ENCODE measurements at places on chromosomes 12 and 14.

- DNase-seq, result no peak
Measured at GRCh38 chr12:104353012-104353981, 49.8 kb downstream of the EID3 start.

DNA sequence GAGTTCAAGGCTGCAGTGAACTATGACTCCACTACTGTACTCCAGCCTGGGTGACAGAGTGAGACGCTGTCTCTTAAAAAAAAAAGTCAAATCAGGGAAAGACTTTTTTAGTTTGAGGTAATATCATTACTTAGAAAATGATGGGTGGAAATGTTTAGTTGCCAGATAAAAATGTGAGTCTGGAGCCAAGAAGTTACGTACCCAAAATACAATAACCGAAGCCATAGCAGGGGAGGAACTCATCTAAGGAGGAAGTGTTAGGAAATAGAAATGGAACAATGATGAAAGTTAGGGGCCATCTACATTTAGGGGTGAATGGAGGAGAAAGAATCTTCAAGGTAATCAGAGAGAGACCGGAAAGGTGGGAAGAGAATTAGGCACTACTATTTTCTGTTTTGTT lies 98.8 kb downstream of the DACT1 start:
- DNase-seq, result no peak

GRCh38 chr14:44944107-44944506 lies 17.6 kb downstream of the KLHL28 start:
- DNase-seq, result no peak

DNA sequence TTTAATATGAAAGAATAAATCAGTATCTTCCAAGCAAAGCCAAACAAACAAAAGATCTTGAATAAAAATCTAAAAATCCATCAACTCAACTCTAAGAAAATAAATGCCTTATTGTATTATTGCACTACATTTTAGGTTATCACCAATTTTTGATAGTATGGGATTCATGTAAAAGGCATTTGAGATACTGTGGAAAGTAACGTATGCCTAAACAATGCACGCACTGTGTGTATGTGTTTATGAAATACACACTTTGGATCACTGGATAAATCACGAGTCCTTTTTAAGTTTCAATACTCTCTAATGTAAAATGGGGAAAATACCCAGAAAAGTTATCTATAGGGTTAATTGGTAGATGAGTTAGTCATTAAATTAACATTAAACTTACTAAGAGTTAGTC lies 17.7 kb downstream of the WBP11 start:
- no peak for DNase-seq

DNA sequence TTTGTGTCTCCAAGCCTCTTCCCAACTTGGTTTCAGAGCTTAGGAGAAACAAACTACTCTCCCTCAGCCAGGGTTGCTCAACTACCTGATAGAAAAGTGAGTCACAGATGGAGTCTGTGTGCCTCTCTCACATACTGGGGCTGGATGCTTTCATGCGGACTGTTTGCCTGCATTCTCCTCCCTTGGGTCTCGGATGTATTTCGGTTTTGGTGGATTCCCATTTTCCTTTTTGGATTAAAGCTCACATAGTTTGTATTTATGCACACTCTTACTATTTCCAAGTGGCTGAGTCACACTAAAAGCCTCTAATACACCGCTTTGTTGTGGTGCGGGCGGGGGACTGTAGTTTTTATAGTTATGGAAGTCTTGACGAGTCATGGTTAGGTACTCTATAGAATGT lies 505.4 kb downstream of the LRFN5 start:
- DNase-seq, result no peak

- no peak for DNase-seq
Measured at GRCh38 chr12:52914576-52915121, 9.8 kb upstream of the KRT8 start.

DNA sequence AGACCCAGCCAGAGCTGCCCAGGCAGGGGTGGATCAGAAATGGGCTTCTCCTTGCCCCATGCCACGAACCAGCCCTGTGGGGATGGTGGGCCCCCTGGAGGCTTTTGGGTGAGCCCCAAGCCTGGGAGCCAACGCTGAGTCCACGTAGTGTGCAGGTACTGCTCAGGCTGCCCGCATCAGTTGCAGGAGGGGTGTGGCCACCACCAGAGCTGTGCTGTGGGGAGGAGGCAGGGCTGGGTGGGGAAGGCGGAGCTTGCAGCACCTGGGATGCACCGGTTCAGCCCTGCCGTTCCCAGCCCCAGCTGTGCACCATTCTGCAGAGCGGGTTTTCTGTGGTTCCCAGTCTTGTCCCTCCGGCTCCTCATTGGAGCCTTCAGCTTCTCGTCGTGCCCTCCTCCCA lies 36.3 kb downstream of the IL31 start:
- DNase-seq, result no peak

- DNase-seq, result no peak
Measured at GRCh38 chr14:43789458-43789857, 717.6 kb downstream of the FSCB start.

DNA sequence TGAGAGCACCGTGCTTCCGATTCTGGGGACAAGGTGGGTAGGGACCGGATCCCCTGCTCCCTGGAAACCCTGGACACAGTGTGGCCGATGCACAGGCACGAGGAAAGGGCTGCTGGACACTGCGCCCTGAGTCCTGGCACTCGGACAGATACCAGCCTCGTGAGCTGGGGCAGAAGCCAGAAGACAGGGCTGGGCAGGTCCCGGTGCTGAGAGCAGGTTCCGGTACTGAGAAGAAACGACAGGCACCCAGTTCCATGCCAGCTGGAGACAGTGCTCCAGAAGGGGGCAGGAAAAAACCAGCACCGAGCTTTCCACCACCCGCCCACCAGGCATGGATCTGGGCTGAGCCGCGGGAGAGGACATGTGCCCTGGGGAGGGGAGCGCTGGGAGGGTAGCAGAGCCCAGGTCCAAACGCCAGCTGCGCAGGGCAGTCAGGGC lies 6.5 kb downstream of the XRCC3 start:
- no peak for DNase-seq

DNA sequence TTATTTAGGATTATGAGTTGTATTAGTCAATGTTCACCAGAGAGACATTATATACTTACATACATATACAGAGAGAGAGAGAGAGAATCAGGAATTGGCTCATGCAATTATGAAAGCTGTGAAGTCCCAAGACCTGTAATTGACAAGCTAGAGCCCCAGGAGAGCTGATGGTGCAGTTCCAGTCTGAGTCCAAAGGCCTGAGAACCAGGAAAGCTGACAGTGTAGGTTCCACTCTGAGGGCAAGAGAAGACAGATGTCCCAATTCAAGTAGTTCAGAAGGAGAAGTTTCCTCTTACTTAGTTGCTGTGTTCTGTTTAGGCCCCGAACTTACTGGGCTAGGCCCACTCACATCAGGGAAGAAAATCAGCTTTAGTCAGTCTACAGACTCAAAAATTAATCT lies 76.4 kb upstream of the FICD start:
- no peak for DNase-seq

GRCh38 chr12:56297400-56297799 lies 2.7 kb downstream of the CS start:
- DNase-seq, result no peak

GRCh38 chr12:46158501-46158900 lies 110.3 kb downstream of the SLC38A1 start:
- no peak for DNase-seq

GRCh38 chr12:124487066-124487833 lies 80.2 kb downstream of the NCOR2 start:
- DNase-seq, result no peak

- no peak for DNase-seq
Measured at GRCh38 chr14:21084396-21084795, 14.1 kb downstream of the ZNF219 start.

DNA sequence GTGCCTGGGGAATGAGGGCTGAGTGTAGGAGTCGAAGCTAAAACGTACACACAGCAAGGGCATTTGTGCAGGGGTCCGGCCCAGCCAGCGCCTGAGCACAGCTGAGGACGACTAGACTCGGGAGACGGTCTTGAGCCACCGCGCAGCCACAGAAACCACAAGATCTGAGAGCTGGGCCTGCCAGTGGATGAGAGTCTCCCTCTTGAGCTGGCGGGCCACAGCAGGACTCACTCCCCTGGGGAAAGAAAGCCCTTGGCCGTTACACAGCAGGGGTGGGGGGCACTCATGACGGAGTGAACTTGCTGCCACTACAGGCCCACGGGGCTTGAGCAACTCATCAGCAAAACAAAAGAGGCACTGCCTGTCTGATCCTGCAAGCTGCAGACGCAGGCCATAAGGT lies 23.0 kb downstream of the STX2 start:
- DNase-seq, result no peak

DNA sequence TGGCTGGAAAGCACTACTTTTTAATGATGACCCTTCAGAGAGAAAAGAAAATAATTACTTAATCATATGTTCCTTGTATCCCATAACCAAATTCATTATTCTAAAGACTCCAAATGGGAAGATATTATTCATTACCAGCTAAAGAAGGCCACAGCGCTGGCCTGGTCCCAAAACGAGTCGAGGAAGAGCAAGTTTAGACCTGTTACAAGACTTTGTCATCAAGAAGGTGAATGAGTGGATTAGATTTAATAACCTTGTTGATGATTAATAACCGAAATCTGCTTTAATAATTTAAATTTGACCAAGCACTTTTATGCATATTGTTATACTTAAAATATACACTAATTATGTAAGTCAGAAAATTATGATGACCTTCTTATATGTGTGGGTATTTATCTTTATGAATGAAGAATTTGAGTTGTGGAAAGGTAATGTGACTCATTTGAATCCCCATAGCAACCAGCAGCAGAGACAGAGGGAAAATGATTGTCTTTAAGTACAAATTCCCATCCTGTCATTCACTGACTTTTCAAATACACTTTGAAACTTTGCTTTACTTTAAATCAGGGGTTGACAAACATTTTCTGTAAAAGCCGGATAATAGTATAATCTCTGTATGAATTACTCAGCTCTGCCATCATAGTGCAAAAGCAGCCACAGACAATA lies 200.3 kb upstream of the NPAS3 start:
- no peak for DNase-seq

- DNase-seq, result no peak
Measured at GRCh38 chr12:19654650-19655376, 215.5 kb downstream of the AEBP2 start.

- DNase-seq, result no peak
Measured at GRCh38 chr12:43147878-43148277, 404.1 kb downstream of the ADAMTS20 start.

GRCh38 chr14:80206351-80207080 lies 4.8 kb downstream of the DIO2 start:
- DNase-seq, result no peak

DNA sequence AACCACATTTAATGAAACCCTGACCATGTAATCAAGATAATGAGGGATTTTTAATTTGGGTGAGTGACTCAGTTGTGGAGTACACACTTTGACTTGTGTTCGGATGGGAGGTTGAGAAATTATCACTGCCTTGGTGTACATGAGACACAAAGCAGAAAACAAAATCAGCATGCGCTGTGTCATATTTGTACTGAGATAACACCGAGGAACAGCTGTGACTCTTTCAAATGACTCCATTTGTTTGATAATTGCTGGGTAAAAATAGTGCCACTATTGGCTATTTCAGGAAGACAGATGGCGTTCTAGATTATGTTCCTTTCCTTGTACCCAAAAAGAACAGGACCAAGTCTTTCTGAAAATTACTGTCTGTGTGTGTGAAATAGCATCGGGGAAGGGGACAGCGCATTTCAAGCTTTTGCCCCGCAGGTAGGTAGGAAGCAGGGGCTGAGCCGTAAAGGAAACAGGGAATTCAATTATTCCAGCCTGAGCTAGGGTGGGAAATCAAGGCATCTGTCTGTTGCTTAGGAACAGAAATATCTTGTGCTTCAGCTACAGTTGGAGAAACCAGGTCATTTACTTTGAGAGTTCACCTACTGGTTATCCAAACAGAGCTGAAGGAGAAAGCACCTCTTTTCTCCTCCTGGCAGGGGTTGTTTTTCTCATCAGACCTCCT lies 114.3 kb downstream of the SNAPC1 start:
- no peak for DNase-seq

DNA sequence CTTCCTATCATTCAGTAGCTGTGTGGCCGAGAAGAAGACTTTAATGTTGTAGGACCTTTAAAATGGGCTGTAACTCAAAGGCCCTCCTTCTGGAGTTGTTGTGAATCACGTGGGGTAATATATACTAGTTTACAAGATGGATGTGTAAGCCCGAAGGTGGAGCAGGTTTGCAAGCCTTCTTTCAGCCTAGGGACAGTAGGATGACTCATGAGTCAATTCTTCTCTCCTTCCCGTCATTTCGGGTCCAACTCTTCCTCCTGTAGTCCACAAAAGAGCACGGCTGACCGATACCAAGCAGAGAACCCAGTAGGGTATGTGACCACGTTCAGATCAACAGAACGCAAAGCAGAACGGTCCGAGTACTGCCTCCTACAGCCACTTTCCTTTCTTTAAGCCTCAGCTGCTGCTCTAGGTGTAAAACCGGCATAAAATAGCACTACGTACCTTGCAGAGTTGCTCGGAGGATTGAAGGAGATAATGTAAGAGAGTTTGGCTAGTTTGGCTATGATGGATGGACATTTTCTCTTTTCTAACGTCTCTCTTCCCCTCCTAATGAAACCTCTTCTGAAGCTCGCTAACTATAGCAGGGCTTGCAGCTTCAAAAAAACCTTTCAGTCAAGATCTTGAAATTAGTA lies 1.3 kb upstream of the RASSF3 start:
- no peak for DNase-seq

DNA sequence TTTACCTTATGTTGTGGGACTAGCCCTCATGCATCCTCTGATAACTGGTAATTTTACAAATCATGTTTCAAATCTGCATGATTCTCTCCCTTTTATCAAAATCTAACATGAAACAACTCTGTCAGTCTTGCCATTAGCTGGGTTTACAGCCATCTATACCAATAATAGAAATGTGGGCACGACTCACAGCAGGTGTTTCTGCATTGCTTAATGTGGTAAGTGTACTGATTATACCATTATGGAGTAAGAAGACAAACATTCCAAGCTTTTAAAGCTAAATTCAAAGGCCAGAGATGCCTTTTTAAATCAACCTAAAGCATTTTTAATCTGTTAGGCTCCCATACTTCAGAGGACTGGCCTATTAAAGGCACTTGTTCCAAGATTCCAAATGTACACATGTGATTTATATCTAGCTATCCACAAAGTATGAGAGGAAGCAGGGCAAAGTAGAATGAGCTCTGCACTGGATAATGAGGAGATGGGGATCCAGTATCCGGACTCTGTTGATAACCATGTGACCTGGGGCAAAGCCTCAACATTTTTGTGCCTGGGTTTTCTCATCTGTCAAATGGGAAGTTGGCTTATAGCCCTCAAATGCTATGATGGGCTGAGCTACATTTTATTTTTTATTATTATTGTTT lies 52.3 kb upstream of the FUT8 start:
- no peak for DNase-seq

- no peak for DNase-seq
Measured at GRCh38 chr14:99575043-99576023, 28.7 kb downstream of the CCDC85C start.

GRCh38 chr14:21215879-21216251 lies 53.4 kb downstream of the HNRNPC start:
- no peak for DNase-seq

- DNase-seq, result no peak
Measured at GRCh38 chr14:102964152-102964730, 41.8 kb downstream of the AMN start.

Measured in stimulated activated CD4-positive, alpha-beta T cell treated with anti-CD3 and anti-CD28 coated beads, Interleukin-12 subunit alpha, Interleukin-12 subunit beta, amount 100 ng/mL, for 24 hours (primary cell).